CD4-positive, alpha-beta T cell (primary cell): ENCODE measurements at places on chromosomes 2 and 18.

DNA sequence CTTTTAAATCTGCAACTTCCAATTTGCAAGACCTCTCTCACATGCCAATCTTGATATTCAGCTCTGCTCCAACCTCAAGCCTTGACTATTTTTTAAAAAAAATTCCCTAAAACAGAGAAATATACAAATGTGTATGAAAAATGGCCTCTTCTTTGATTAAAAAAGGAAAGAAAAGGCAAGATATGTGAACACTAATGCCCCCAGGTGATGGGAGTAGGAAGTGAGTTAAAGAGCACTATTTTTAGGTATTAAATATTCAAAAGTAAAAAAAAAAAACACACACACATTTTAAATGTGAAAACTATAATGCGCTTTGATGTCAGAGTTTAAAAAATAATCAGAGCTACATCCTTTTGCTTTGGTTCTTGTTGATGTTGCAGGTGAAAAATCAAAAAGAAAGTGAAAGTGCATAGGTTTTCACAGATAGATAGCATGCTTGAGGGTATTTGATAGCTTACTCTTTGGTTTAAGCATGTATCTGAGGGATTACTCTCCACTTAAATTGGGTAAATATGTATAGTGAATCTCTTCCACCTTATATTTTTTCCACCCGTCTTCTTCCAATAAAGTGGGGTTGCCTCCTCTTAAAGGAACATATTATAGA is 406.0 kb upstream of the POU3F3 start:
- no peak for DNase-seq

- DNase-seq = no peak
These were observed 30.2 kb upstream of the RAB11FIP5 start for GRCh38 chr2:73142937-73143336.

GRCh38 chr2:112588611-112589045 is 4.2 kb downstream of the CHCHD5 start:
- DNase-seq = no peak

GRCh38 chr2:155663265-155663664 is 669.3 kb downstream of the NR4A2 start:
- DNase-seq = no peak

DNA sequence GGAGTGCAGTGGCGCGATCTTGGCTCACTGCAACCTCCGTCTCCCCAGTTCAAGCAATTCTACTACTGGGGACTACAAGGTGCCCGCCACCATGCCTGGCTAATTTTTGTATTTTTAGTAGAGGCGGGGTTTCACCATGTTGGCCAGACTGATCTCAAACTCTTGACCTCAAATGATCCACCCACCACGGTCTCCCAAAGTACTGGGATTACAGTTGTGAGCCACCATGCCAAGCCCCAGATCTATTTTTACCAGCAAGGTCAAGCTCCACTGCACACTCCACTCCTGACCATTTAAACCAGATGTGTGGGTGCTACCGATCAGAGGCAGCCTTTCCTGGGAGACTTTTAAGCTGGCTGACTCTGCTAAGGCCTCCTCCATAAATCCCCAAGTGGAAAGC is 67.5 kb upstream of the CD226 start:
- no peak for DNase-seq

DNA sequence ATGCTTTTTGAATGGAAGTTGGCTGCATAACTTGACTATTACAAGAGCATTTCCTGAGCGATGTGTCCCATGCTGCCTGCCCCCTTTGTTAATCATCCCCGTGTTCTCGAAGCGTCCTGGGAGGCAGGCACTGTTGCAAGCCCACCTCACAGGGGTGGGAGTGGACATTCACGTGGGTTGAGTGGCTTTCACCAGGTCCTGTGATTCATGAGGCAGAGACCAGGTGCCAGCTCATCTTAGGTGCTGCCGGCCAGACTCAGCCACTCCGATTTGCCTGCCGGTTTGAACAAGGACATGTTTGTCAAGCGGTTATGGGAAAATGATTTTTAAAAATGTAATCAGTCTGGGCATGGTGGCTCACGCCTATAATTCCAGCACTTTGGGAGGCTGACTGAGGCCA is 112.5 kb downstream of the ZNF532 start:
- no peak for DNase-seq

DNA sequence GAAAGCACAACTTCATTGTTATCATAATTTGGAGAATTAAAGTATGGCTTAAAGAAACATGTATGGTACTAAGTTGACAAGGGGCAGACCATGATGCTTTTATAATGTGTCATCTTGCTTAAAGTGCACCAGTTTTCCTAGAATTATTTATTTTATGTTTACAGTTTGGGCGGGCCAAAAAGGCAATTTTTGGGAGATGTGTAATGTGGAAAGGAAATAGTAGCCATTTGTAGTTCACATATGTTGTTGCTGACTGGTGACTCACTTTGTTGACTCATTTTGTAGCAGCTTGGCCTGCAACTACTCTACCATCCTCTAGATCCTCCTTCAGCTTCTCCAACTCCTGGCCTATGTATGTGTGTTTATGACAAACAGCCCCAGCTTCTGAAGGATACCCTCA is 7.7 kb downstream of the ZSCAN30 start:
- DNase-seq = no peak

GRCh38 chr2:58540681-58541080 is 299.6 kb upstream of the FANCL start:
- no peak for DNase-seq

DNA sequence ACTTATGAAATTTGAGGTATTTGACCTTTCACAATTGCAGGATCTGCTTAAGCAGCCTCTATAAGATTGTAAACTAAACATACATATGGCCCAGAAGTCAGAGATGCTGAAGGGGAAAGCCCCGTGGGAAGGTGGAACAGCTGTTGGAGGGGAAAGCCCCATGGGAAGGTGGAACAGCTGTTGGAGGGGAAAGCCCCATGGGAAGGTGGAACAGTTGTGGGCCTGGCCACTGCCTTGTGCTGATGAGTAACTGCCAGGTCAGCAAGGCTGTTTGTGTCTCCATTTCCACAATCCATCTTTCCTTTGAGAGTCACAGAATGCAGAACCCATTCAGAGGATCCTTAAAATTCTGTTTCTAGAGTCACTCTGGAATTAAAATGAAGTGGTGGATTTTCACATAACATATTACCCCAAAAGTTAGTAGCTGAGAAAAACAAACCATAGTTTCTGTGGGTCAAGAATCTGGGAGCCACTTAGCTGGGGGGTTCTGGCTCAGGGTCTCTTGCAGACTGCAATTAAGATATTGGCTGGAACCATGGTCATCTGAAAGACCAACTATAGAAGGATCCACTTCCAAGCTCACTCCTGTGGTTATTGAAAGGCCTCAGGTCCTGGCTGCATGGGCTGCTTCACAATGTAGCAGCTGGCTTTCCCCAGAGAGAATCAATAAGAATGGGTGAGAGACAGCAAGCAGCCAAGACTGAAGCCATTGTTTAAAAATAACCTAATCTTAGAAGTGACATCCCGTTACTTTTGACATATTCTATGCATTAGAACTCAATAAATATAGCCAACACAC is 86.6 kb upstream of the CAVIN2 start:
- DNase-seq = no peak

DNA sequence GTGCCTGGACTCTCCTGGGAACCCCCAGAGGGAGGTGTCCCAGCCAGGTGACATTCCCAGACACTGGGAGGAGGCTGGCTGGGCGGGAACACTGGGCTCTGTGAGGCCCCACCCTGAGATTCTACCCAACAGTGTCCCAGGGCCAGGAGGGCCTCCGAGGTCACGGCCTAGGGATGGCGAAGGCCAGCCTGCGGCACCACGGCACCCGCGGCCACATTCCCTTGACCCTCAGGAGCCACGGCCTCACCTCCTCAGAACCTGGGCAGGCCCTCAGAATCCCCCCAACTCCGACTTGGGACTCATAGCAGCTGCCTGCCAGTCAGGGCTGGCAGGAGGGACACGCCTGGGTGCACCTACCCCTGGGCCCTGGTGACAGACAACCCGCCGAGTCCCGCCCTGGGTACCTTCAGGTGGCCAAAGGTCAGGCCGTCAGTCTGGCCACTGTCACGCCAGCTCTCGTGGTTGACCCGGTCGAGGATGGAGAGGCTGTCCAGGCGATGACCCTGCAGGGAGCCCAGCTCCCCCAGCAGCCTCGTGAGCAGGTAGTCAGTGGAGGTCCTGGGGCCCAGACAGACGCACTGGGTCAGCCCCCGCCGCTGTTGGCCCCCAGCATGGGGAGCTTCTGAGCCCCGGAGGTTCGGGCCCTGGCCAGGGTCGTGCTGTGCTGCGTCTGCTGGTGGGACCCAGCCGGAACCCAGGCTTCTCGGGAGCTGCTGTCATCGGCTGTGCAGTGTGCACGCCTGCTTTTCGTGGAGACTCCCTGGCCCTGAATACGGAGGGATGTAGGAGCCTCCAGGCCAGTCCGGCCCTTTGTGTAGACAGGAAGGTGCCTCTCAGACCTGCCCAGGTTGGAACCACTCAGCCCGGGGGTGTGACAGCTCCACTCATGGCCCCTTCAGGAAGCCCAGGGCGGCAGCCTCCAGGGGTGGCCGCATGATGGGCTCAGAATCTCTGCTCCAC is 6.1 kb downstream of the MAB21L4 start:
- DNase-seq = no peak

DNA sequence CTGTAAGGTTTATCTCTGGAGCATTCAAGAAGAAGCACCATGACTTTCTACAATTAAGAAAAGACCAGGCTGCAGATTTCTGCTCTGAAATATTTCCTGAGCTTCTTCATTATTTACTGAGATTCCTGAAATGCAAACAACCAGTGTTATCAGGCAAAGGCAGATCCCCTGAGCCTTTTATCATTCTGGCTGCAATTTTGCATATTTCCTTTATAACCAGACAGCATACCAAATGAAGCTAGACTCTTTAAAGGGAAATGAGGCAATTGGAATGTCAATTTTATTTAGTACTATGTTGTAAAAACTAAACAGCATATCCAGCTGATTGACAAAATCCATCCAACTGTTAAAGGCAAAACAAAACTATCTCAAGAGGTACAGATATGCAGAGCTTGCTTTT is 372.5 kb downstream of the RIT2 start:
- no peak for DNase-seq
